ENCODE measurements at places on chromosomes 16 and 17. TPM values are rescaled to one million over a fixed set of nuclear protein-coding genes. Genes with fewer than 3 reads are reported as not detected.

GRCh38 chr16:70590722-70591415 is 55.5 kb upstream of the IL34 start:
- no peaks in the 10 kb centered on the region for H3K36me3 ChIP-seq
- no peak overlapping the region for H3K4me3 ChIP-seq
- H3K4me1 ChIP-seq = peaks cover 16% of the 10 kb centered on the region
- H3K27me3 ChIP-seq = no peaks in the 10 kb centered on the region

DNA sequence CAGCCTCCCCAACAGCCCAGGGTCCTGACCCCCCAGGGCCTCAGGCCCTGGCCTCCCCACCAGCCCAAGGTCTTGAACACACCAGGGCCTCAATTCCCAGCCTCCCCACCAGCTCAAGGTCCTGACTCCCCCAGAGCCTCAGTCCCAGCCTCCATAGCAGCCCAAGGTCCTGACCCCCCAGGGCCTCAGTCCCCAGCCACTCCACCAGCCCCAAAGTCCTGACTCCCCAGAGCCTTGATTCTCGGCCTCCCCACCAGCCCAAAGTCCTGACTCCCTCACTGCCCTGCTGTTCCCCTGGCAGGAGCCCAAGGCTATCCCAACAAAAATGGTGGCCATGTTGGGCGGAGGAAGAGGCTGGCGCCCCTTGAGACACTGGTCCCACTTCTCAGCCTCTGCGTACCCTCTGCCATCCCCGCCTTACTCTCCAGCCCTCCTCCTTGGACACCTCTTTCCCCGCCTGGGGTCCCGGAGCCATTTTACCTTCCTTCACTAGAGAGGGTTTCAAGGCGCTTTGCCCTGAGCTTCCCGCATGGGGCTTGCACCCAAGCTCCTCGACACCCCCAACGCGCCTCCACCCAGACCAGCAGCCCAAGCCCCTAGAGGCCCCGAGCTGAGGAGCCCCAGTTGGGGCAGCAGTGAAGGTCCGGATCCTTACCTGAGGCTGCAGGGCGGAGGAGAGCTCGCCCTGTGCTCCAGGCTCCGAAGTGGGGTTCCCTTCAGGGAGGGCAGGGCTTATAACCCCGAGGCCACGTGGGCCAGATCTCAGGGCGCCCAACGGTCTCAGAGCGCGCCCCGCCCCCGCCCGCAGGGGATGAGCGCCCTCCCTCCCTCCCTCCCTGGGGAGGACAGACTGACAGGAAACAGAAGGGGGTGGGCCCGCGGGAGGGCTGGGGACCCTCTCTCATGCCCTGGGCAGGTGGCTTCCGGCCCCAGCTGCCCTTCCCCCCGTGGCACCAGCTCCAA is 3.5 kb upstream of the TSPOAP1 start:
- no peaks in the 10 kb centered on the region for H3K27me3 ChIP-seq
- H3K4me3 ChIP-seq = peak overlapping the region; percentile 12
- H3K36me3 ChIP-seq = no peaks in the 10 kb centered on the region
- no peaks in the 10 kb centered on the region for H3K4me1 ChIP-seq

DNA sequence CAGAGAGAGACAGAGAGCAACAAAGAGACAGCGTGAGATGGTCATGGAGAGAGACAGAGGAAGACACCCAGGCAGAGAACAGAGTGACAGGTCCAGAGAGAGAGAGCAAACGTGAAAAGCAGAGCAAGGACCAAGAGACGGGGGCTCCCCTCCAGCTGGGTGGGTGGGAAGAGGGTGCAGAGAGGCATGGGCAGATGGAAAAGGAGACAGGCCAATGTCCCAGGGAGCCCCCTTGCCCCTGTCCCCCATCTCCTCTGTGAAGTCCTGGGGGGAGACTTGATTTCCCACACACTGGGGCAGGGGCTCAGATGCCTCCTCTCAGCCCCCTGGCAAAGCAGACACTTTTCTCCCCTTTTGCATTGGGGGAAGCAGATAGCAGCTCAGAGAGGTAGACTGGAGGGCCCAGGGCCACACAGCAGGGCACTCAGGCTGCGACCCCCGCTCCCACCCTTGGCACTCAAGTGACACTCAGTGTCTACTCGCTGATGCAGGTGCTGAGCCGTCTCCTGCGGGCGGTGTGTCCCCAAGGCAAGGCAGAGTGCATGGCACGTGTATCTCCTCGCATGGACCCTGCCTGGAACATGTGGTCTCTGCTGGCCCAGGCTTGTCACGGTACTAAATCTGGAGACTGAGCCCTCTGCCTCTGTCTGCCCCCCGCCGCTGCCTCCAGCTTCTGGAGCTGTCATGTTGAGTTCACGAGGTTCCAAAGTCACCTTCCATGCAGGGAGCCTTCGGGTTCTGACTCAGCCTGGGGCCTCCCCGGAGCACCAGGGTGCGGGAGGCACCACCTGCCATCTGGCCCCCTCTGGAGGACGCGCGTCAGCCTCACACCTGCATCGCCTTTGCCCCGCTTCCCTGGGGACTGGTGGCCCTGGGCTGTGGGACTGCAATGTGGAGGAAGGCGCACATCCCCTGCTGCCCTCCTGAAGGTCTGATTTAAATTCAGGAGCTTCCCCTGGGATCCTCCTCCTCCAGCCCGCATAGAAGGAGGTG is 215.9 kb upstream of the GSE1 start:
- peak; percentile 37 for DNase-seq
- no peaks in the 10 kb centered on the region for H3K36me3 ChIP-seq
- H3K4me3 ChIP-seq = no peak overlapping the region
- H3K27me3 ChIP-seq = no peaks in the 10 kb centered on the region

GRCh38 chr16:4698321-4699045 is 5.1 kb downstream of the NUDT16L1 start:
- H3K36me3 ChIP-seq = no peaks in the 10 kb centered on the region
- DNase-seq = no peak
- H3K27me3 ChIP-seq = no peaks in the 10 kb centered on the region
- no peak overlapping the region for H3K27ac ChIP-seq
- H3K4me1 ChIP-seq = peaks cover 5% of the 10 kb centered on the region

Gene KRTAP1-5
- total RNA-seq = not detected

GRCh38 chr17:51612692-51613091 is 352.3 kb downstream of the UTP18 start:
- no peak overlapping the region for H3K4me3 ChIP-seq
- H3K36me3 ChIP-seq = no peaks in the 10 kb centered on the region
- no peak overlapping the region for H3K27ac ChIP-seq
- no peaks in the 10 kb centered on the region for H3K4me1 ChIP-seq

Gene NPIPB8
- 0.28 TPM for total RNA-seq

Gene PYDC1
- not detected for total RNA-seq

Gene GPRC5B
- 27.9 TPM for total RNA-seq

- no peaks in the 10 kb centered on the region for H3K36me3 ChIP-seq
- H3K4me3 ChIP-seq = no peak overlapping the region
- peaks cover 3% of the 10 kb centered on the region for H3K4me1 ChIP-seq
- no peak overlapping the region for H3K27ac ChIP-seq
These were observed 13.8 kb downstream of the CASKIN2 start for GRCh38 chr17:75501378-75502071.

GRCh38 chr16:50671644-50672260 is 9.4 kb downstream of the SNX20 start:
- no peaks in the 10 kb centered on the region for H3K4me1 ChIP-seq
- no peaks in the 10 kb centered on the region for H3K27me3 ChIP-seq
- H3K36me3 ChIP-seq = no peaks in the 10 kb centered on the region
- no peak for DNase-seq
- H3K4me3 ChIP-seq = no peak overlapping the region
- no peak overlapping the region for H3K27ac ChIP-seq

GRCh38 chr17:41786227-41787020 is at the start of gene JUP:
TSS of gene JUP (minus strand) at chr17:41786711. CDS start at chr17:41771854, 14,857 bp downstream.
- peaks cover 2% of the 10 kb centered on the region for H3K4me1 ChIP-seq
- no peaks in the 10 kb centered on the region for H3K36me3 ChIP-seq
- H3K4me3 ChIP-seq = peak within 1 kb of the TSS; percentile 78
- peak; percentile 100 for DNase-seq
- H3K27ac ChIP-seq = peak within 1 kb of the TSS; percentile 25

- no peaks in the 10 kb centered on the region for H3K27me3 ChIP-seq
- H3K36me3 ChIP-seq = no peaks in the 10 kb centered on the region
- H3K4me1 ChIP-seq = peaks cover 2% of the 10 kb centered on the region
- H3K27ac ChIP-seq = no peak overlapping the region
- no peak overlapping the region for H3K4me3 ChIP-seq
- DNase-seq = no peak
These were observed 1.9 kb downstream of the RAD51C start for GRCh38 chr17:58694302-58694701.

DNA sequence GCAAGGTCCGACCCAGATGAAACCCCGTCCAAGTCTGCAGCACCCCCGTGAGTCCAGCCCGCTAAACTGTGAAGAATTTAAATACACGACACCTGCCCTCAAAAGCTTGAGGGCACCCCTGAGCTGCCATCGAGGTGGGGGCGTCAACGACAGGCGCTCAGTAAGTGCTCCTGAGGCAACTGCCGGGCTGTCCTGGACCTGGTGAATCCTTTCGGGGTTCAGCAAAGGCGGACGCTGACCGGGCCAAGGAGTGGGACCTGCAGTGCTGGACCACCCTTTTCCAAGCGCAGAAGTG is 512 bp upstream of the ENDOV start:
- no peak for DNase-seq
- H3K4me3 ChIP-seq = peak overlapping the region; percentile 74

Gene KRTAP4-9
- not detected for total RNA-seq

DNA sequence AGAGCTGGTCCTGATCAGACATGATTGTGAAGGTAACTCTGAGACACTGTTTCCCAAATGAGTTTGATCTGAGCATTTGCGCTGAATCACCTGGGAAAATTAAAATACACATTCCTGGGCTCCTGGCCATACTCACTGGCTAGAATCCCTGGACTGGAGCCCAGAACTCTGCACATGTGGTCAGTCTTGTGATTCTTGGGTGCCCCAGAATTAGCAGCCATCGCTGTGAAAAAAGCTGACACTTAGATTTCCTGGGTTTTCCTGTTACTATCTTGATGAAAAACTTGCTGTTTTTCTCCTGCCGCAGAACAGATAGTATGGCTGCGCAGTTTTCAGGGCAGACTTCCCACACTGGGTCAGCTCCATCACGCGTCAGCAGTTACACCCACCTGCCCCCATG is 24.6 kb downstream of the NECAB2 start:
- no peaks in the 10 kb centered on the region for H3K27me3 ChIP-seq
- no peaks in the 10 kb centered on the region for H3K36me3 ChIP-seq
- H3K27ac ChIP-seq = no peak overlapping the region
- no peak for DNase-seq
- no peak overlapping the region for H3K4me3 ChIP-seq

DNA sequence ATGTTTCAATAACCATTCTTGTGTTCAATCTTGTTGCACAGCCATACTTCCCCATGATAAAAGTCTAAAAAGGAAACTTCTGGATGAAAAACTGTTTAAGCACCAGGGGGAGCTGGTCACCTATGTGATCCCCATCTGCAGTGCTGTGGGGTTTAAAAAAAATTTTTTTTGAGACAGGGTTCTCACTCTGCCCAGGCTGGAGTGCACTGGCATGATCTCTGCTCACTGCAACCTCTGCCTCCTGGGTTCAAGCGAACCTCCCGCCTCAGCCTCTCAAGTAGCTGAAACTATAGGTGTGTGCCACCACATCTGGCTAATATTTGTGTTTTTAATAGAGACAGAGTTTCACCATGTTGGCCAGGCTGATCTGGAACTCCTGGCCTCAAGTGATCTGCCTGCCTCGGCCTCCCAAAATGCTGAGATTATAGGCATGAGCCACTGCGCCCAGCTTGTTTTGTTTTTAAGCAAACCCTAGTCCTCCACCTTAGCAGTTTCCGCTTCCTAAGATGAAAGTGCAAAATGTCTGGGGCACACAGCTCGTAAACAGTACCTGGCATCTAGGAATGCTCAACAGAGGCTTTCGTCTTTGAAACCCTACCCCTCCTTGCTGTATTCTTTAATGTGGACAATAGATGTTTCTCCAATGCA is 25.4 kb downstream of the DNAJA2 start:
- no peak overlapping the region for H3K27ac ChIP-seq
- no peaks in the 10 kb centered on the region for H3K27me3 ChIP-seq
- H3K36me3 ChIP-seq = no peaks in the 10 kb centered on the region
- DNase-seq = no peak

DNA sequence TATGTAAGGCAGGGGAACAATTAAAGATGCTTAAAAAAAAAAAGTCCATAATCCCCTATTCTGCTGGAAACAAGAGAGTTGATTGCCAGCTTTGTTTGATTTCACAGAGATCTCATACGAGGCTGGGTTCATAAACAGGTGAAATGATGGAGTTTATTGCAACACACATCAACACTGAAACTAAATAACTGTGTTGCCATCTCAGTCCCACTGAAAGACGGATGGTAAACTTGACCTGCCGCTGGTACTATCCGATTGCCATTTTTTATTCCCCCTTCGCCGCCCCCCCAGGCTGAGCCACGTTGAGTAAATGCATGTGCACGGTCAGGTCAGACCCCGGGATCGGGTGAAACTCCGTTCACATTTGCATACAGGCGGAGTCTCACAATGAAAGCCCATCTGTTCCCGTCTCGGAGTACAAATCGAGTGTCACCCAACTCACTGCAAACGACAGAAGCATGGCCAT is 119.2 kb downstream of the SKAP1 start:
- no peaks in the 10 kb centered on the region for H3K27me3 ChIP-seq
- no peaks in the 10 kb centered on the region for H3K36me3 ChIP-seq
- no peak overlapping the region for H3K27ac ChIP-seq

- DNase-seq = peak; percentile 71
- no peak overlapping the region for H3K4me3 ChIP-seq
- H3K36me3 ChIP-seq = no peaks in the 10 kb centered on the region
- no peaks in the 10 kb centered on the region for H3K27me3 ChIP-seq
These were observed 141.0 kb upstream of the CIBAR2 start for GRCh38 chr16:85253084-85253941.

DNA sequence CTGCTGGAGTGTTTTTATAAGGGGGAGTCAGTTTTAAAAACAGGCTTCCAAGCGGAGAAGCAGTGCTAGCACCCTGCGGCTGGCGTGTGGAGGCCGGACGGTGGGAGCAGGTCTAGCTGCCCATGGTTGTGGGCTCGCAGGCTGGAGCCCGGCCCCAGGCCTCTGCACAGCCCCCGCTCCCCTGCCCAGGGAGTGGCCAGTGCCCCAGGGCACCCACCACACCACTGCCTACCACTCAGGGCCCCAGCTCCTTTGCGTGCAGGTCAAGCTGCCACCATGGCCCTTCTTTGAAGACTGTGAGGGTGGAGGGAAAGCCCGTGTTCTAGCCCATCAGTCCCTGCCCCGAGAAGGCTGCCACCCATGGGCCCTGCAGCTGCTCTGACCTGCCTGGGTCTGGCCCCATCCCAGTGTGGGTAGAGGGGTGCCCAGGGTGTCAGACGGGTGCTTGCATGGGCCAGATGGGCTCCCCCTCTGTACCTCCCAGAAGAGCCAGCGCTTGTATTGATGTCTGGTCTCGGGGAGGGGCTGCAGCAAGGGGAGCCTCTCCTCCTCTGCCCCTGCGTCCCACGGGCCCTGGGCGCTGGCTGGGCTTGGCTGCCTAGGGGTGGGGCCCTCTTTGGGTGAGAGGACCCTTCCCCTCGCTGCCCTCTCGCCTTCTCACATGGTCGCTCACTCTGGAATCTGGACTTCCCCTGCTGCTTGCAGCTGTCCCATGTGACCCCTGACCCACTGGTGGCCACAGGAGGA is 1.5 kb upstream of the NUDT16L1 start:
- no peak for DNase-seq
- no peaks in the 10 kb centered on the region for H3K27me3 ChIP-seq
- no peaks in the 10 kb centered on the region for H3K36me3 ChIP-seq
- no peak overlapping the region for H3K4me3 ChIP-seq
- H3K4me1 ChIP-seq = peaks cover 5% of the 10 kb centered on the region
- H3K27ac ChIP-seq = no peak overlapping the region

- H3K4me1 ChIP-seq = peaks cover 13% of the 10 kb centered on the region
- DNase-seq = no peak
- H3K36me3 ChIP-seq = no peaks in the 10 kb centered on the region
- no peak overlapping the region for H3K4me3 ChIP-seq
- no peaks in the 10 kb centered on the region for H3K27me3 ChIP-seq
These were observed 3.2 kb downstream of the ARHGAP17 start for GRCh38 chr16:25011891-25012514.

All from ovary (tissue), 10 donors.